Aortic smooth muscle cell (primary cell): ENCODE measurements at places on chromosomes 3 and 15. TPM values are rescaled to one million over a fixed set of nuclear protein-coding genes. Genes with fewer than 3 reads are reported as not detected.

The NR2E3 gene
- total RNA-seq = 0.06 and 0.13 TPM in 2 replicates

The LRRC31 gene
- total RNA-seq = not detected in 2 replicates

The AMT gene
- 1.1 and 1.5 TPM in 2 replicates for total RNA-seq

The SETMAR gene
- 7.1 and 12.9 TPM in 2 replicates for total RNA-seq

The NKTR gene
- total RNA-seq = 44.1 and 59.3 TPM in 2 replicates

The TM4SF4 gene
- 1.2 TPM in 1 of 2 replicates, not detected in the other for total RNA-seq

The GRAMD2A gene
- total RNA-seq = 0.06 TPM in 1 of 2 replicates, not detected in the other

The CCNL1 gene
- total RNA-seq = 90.8 and 113 TPM in 2 replicates

The C3orf20 gene
- 0.13 TPM in 1 of 2 replicates, not detected in the other for total RNA-seq
